Activated naive CD4-positive, alpha-beta T cell (primary cell): ENCODE measurements at places on chromosomes 6 and 20.

GRCh38 chr20:12502443-12502842 is 506.3 kb upstream of the SPTLC3 start:
- DNase-seq = no peak

GRCh38 chr6:105137388-105137787 is 42.4 kb downstream of the POPDC3 start:
- DNase-seq = no peak

- DNase-seq = no peak
Observed at GRCh38 chr6:107355659-107356058, 103.7 kb downstream of the PDSS2 start.

DNA sequence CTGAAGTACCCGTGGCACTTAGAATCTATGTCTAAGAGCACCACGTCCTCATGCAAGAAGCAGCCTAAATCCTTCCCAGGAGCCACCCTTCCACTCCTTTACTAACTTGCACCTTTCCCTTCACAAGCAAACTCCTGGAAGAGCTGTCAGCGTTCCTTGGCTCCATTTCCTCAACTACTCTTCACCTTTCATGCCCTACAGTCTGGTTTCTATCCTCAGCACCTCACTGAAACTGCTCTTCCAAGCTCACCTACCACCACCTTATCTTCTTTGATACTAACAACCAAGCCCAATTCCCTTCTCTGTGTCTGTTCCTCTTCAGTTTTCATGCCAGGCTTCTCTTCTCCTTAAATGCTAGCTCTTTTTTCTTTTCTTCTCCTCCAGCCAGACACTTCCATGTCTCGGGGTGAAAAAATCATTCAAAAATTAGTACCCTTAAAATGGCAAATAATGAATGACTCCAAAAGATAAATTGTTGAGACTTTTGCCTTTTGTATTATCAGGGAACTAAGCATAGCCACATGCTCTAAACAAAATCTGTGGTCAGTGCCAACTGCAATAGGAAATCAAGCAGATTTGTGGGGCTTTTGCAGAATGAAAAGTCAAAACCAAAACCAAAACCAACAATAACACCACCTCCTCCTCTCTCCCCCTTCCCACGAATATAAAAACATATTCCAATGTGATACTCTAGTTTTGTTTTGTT is 149.6 kb upstream of the KCNK16 start:
- no peak for DNase-seq

DNA sequence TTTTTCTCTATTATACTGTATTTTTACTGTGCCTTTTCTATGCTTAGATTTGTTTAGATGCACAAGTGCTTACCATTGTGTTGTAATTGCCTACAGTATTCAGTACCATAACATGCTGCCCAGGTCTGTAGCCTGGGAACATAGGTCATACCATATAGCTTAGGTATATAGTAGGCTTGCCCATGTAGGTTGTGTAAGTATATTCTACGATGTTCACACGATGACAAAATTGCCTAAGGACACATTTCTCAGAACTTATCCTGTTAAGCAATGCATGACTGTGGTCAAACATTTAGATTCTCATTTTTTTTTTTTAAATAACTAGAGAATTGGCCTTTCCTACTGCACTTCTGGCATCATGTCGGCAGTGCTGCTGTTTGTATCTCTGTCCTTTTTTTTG is 253.7 kb upstream of the SUPT3H start:
- no peak for DNase-seq

DNA sequence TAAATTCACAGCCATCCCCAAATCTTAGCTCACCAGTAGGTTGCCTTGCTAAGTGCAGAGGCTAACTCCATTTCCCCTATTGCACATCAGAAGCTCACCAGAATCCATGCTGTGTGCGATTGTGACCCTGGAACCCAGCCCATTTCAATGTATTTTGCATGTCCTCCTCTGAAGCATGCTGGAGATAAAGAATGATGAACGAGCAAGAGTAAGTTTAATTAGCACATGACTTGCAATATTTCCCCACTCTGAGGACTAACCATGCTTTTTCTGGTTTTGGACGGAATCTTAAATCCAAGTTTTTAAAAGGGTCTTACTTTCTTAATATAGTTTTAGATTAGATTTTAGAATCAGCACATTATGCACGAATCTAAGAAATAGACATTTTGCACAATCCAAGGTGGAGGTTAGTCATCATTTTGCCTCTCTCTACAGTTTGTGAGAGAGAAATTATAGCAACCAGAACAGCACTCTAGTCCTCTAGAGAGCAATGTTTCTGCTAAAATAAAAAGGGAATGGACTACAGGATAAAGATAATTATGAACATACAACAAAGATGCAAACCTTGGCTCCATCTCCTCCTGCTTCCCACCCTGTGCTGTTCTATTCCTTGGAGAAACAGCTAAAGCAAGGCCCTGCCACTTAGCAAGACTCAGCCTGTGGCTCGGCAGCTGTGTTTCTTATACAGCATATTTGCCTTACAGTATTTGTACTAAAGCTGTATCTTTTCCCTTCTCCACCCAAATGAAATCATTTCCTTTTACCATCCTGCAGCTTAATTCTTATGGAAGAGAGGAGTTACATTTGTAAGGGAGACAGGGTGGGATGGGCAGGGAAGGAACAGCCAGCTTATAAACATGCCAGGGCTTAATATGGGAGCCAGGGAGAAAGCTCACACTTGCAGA is 24.9 kb upstream of the LAMA4 start:
- no peak for DNase-seq

DNA sequence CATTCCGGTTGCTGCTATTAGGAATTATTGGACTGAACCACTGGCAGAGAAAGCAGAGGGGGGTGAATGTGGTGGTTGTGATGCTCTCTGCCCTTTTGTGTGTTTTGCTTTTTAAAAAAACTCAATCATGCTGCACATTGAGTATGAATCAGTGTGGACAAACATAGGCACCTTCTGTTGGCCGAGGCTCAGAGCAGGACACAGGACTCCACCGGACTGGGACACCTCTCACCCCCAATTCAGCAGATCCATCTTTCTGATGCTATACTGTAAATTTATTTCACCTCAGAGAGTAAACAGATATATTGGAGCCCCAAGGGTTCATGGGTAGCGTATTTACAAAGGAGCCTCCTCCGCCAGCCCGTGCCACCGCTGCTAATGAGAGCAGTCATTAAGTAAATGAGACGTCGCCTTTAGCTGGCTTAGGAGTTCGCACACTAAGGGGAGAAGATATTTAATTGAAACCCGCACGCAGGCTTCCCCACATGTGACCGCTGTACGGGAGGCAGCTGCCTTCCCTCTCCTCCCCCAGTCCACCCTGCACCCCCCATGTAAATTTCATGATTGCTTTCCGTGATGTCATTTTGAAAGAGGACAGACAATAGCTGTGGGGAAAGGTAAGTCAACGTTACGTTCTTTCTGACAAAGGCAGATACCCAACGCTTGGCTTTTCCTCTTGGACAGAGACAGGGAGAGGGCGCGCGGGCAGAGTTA is at the start of gene MYT1:
MYT1 (plus strand) TSS at position 330 of the 714 bp plus-strand sequence. CDS start 34,410 bp downstream, outside the sequence.
- no peak for DNase-seq

DNA sequence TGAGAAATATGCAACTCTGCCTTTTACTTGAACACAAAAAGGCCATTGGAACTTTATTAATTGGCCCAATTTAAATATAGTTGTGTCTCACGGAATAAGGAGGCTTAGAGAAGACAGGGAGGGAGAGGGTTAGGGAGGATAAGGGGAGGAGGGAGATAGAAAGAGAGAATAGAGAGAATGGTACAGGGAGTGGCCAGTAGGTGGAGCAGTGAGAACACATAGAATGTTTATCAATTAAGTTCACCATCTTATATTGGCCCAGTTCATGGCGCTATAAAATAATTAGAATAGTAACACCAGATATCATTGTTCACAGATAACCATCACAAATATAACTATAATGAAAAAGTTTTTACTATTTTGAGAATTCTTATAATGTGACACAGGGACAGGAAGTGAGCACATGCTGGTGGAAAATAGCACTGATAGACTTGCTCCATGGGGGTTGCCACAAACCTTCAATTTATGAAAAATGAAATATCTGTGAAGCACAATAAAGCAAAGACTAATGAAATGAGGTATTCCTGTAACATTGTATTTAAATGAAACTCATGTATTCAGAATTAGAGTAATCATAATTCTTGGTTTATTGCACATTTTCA is 374.1 kb upstream of the MANEA start:
- DNase-seq = no peak

DNA sequence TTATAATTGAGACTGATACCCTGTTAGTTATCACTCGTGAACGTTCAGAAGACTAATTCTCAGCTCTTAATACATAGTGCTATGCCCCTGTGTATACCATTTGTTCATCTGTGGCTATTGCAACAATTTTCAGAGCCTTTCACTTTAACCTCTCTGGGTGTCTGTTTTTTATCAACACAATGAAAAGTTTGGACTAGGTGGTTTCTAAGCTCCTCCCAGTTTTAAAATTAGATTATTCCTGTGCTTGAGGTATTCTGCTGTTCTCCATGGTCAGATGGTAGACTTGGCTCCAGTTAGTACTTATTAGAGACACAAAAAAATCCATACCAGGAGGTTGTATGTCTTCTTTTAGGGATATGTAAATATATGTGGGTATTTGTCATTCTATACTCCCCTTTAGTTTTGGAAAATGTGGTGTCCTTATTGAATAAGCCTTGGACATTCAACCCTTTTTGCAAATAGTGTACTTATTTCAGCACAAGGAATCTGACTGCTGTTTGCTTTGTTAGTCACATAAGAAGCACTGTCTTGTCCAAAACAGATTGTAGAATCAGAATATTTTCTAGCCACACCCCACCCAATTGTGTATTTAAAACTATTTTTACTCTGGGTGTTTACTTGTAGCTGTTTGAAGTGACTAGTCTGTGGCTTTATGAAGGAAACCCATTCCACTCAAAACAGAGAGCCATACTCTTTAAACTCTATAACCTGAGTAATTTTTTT is 2.0 kb upstream of the COL10A1 start:
- DNase-seq = no peak

- DNase-seq = no peak
Observed at GRCh38 chr20:575230-575629, 31.6 kb upstream of the CSNK2A1 start.

GRCh38 chr6:3128356-3129108 is 10.0 kb downstream of the BPHL start:
- DNase-seq = no peak

DNA sequence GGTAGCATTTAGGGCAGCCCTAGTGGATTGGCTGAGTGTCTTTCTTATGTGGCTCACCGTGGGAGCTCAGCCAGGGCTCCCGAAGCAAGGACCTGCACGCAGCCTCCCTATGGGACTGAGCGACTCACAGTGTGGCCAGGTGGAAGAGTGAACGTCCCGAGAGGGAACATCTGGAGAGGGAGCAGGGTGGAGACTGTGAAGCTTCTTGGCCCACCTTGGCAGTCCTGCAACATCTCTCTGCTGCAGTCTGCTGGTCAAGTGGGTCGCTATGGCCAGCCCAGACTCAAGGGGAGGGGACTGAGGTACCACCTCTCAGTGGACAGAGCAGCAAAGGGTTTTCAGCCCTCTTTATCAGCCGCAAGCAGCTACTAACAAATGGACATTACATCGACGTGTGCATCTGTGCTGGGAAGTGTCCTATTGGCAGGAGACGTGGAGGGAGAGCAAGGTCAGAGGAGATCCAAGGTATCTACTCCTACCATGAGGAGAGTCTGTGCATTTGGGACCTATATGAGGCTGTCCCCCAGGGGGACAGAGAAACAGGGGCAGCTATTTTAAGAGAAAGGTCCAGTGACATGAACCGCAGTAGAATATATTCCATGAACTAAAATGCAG is 49.0 kb upstream of the NXT1 start:
- DNase-seq = no peak

- no peak for DNase-seq
Observed at GRCh38 chr20:32582659-32583580, 2.2 kb downstream of the NOL4L start.

DNA sequence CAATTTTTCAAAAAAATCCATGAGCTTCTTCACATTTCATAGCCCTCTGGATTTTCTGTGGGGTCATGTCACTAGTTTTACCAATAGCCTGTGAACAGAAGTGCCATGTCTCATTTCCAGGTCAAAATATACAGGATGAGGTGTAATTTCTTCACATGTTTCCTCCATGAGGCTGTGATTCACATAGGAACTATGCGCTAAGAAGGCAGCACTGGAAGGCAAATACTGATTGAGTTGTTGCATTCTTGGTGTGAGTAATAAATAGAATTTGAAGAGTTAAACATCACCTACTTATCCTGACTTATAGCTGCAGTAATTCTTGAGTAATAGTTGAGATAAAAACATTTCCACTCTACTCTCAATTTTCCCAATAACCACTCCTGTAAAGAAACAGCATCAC is 442.3 kb downstream of the HAO1 start:
- no peak for DNase-seq

GRCh38 chr20:36773107-36773596 is 411 bp downstream of the DSN1 start:
- no peak for DNase-seq

DNA sequence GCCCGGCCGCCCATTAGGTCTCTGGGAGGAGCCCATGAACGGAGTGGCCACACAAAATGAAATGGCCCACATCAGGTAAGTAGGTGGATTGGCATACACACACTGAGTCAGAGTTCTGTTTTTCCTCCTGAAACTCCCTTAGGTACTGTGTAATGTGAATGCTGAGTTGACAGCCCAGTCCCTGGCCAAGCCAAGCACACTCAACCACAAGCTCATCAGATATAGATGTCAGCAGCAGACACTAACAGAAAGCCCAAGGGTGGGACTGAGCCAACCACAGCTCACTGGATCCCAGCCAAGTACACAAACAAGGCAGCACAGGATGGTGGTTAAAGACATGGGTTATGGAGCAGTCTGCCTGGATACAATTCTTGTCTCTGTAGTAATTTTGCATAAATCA is 403.4 kb downstream of the GJA1 start:
- no peak for DNase-seq

GRCh38 chr6:46776070-46776712 is 17.0 kb upstream of the MEP1A start:
- DNase-seq = no peak

GRCh38 chr6:36455486-36456027 is 12.8 kb downstream of the KCTD20 start:
- DNase-seq = no peak

GRCh38 chr6:139549561-139550070 is 175.2 kb upstream of the CITED2 start:
- no peak for DNase-seq

GRCh38 chr20:62568045-62568389 is 74.3 kb upstream of the SLCO4A1 start:
- DNase-seq = no peak

GRCh38 chr6:45160305-45160704 is 167.8 kb upstream of the RUNX2 start:
- no peak for DNase-seq

- no peak for DNase-seq
Observed at GRCh38 chr20:1685304-1686052, 27.9 kb upstream of the SIRPG start.

DNA sequence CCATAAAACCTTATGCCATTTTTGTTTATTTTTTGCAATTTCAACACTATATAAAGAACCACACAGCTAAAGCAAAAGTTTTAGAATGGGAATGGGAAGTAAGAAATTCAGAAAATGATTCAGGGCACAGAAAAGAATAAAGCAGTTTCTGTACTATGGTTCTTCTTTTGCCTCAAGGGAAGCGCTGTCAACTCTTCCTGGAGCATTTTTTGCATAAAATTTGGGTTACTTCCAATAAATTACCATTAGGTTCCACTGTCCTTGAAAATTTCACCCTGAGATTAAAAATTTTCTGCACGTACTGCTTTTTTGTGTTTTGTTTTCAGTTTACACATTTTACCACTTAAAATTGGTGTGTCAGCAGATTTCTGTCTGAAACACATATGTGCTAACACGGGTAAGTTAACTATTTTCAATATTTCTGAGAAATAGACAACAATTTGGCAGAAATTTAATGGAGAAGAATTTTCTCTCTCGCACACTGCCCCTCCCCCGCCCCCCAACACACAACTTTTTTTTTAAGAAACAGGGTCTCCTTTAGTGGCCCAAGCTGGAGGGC is 79.6 kb downstream of the ADAT2 start:
- DNase-seq = no peak
